ENCODE measurements at places on chromosomes 5 and 9. TPM values are rescaled to one million over a fixed set of nuclear protein-coding genes. Genes with fewer than 3 reads are reported as not detected.
A peak's percentile ranks its signal among the peaks of the same experiment; 100 is the strongest.

GRCh38 chr5:61744690-61745619, 412.9 kb downstream of the ZSWIM6 start:
- DNase-seq: no peak

DNA sequence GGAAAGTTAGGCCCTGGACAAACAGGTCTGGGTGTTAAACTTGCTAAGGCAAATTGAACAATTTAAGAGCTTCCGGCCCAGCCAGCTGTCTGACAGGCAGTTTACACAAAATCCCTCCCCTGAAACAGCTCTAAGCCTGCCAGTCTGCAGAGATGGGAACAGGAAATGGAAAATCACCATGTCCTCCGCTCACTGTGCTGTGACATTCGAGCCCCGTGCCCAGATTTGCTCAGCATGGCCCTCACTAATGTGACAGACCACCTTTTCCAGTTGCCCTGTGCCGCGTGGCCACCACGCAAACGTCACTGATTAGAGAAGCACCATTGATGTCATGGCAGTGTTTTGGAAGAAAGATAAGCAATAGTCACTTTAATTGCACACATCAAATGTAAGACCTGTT, 41.0 kb downstream of the CCNJL start:
- DNase-seq: no peak

DNA sequence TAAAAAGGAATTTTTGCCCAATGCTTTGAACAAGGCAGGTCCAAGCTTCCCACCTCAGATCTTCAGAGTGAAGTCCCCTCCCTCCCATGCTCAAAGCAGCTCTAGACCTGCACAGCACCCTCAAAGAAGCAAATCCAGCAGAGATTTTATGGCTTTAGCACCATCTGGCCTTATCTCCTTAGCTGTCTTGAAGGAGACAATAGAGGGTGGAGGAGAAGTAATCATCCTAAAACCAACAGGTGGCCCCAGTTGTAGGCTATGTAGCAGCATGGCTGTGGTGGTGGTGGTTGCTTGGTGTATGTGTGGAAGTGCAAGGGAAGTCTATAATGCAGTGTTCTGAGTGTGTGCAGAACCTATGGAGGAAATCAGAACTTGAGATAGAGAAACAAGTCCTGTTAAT, 140.1 kb downstream of the GRIA1 start:
- no peak for DNase-seq

DNA sequence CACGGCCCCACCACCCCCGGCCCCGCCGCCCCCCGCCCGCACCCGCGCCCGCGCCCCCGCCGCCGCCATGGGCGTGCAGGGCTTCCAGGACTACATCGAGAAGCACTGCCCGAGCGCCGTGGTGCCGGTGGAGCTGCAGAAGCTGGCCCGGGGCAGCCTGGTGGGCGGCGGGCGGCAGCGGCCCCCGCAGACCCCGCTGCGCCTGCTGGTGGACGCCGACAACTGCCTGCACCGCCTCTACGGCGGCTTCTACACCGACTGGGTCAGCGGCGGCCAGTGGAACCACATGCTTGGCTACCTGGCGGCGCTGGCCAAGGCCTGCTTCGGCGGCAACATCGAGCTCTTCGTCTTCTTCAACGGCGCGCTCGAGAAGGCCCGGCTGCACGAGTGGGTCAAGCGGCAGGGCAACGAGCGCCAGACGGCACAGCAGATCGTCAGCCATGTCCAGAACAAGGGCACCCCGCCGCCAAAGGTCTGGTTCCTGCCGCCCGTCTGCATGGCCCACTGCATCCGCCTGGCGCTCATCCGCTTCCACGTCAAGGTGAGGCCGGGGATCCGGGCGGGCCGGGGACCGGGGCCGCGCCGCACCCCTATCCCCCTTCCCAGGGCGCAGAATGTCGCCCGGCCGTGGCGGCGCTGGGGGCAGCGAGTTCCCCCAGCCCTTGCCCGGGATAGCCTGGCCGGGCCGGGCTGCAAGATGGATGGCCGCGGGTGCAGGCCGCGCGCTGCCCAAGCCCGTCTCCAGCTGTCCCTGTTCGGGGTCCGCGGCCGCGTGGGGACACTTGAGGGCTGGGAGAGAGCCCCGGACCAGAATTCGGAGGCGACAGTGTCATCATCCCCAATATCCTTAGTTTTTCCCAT, 594 bp downstream of the FAM120A start:
- DNase-seq: peak; percentile 34

GRCh38 chr9:9598723-9599122, 1014.1 kb downstream of the PTPRD start:
- DNase-seq: no peak

DNA sequence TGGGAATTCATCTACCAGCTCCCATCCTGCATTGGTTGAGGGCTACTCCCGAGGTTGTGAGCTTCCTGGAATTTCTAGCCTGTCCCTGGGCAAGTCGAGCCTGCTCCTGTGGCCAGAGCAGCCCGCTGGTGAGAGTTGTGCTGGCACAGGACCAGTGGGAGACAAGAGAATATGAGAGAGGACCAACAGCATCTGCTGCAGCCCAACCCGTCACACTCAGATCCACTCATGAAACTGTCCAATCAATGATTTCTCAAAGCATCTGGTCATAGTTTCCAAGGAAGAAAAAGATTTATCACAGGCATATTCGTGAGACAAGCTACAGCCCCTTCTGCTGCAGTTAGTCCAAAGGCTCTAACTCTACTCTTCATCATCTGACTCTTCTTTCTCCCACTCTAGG, 64.4 kb upstream of the RAI14 start:
- DNase-seq: no peak

GRCh38 chr9:83012168-83012921, 50.6 kb downstream of the RASEF start:
- DNase-seq: no peak

- no peak for DNase-seq
These were observed 148.1 kb downstream of the PARP8 start for GRCh38 chr5:50814556-50814955.

DNA sequence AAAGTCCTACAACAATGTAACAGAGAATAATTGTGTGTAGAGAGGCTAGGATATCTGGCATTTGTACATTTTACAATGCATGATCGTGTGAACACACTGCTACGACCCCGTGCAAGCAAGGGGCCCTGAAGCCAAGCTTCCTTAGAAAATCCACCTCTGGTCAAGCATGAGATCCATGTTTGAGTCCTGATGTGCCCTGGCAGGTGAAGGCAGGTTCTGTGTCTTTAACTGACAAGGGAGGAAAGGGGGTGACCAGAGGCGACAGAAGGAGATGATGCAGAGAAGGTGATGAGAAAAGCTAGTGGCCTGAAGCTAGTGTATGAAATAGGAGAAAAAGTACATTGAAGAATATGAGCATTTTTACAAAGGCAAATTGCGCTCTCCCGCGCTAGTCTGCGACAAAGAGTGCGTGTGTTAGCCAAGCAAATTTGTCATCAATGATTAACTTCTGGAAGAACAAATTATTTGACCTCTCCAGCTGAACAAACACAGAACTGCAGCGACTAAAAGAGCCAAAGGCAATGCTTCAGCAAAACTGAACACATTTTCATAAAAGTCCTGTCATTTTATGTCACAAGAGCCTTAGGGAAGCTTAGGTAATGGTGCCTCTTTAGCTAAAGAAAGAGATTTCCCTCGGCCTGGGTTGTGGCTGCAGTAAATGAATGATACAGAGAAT, 101.7 kb upstream of the DAPK1 start:
- DNase-seq: no peak

- no peak for DNase-seq
These were observed 29.5 kb upstream of the FOXI1 start for GRCh38 chr5:170076211-170076610.

Gene PDGFRB
- total RNA-seq: 171 TPM
